ENCODE measurements at places on chromosomes 3 and 15.

- DNase-seq, result no peak
Measured at GRCh38 chr15:87575896-87576473, 680.6 kb downstream of the NTRK3 start.

GRCh38 chr3:15616053-15616452 lies 14.5 kb downstream of the BTD start:
- no peak for DNase-seq

DNA sequence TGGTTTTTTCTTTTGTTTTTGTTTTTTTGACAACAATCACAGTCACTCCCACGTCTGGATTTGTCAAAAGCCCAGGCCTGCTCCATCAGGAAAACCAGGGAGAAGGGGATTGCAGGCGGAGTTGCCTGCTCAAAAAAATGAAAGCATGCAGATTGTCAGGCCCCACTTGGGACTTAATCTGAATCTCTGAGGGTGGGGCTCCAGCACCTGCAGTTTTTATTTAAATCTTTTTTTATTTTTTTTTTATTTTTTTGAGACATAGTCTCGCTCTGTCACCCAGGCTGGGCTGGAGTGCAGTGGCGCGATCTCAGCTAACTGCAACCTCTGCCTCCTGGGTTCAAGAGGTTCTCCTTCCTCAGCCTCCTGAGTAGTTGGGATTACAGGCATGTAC lies 140.9 kb downstream of the FOXP1 start:
- no peak for DNase-seq

- no peak for DNase-seq
Measured at GRCh38 chr15:77692614-77693013, 59.9 kb upstream of the LINGO1 start.

GRCh38 chr15:101559952-101560351 lies 70.4 kb upstream of the PCSK6 start:
- DNase-seq, result no peak

Measured in activated CD4-positive, alpha-beta T cell treated with anti-CD3 and anti-CD28 coated beads, Interleukin-2, amount 50 U/mL, for 48 hours (primary cell).